ENCODE measurements at places on chromosomes 6 and 20. TPM values are rescaled to one million over a fixed set of nuclear protein-coding genes. Genes with fewer than 3 reads are reported as not detected.

Gene ACTL10
- total RNA-seq = 1.5 TPM

Gene CCN6
- not detected for total RNA-seq

Gene TNXB
- 0.51 TPM for total RNA-seq

Gene CTCFL
- under 0.01 TPM for total RNA-seq

Gene CCND3
- 121 TPM for total RNA-seq

Gene TRIM38
- 2.4 TPM for total RNA-seq

Gene NCOA3
- 25.7 TPM for total RNA-seq

Gene PDYN
- total RNA-seq = not detected

Gene F13A1
- 0.16 TPM for total RNA-seq

Gene FAM83C
- total RNA-seq = not detected

Gene FRMD1
- total RNA-seq = not detected

Gene SLC35A1
- total RNA-seq = 10.5 TPM

Gene COL9A1
- not detected for total RNA-seq

Gene BNIP5
- total RNA-seq = not detected

Gene BHLHE23
- not detected for total RNA-seq

Gene RBPJL
- total RNA-seq = not detected

Gene TOX2
- 6.6 TPM for total RNA-seq

Gene GGTLC1
- total RNA-seq = not detected

All from mesangial cell (primary cell).